Right ventricle myocardium superior (tissue), 1 donor: ENCODE measurements at places on chromosomes 5 and 9.

DNA sequence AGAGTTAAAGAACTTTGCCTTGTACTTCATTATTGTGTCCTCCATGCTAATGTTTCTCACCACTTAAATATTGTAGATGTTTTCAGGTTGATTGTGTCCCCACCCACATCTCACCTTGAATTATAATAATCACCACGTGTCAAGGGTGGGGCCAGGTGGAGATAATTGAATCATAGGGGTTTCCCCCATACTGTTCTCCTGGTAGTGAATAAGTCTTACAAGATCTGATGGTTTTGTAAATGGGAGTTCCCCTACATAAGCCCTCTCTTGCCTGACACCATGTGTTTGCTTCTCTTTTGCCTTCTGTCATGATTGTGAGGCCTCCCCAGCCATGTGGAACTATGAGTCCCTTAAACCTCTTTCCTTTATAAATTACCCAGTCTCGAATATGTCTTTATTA lies 248.3 kb downstream of the FBXL7 start:
- no peak for DNase-seq

DNA sequence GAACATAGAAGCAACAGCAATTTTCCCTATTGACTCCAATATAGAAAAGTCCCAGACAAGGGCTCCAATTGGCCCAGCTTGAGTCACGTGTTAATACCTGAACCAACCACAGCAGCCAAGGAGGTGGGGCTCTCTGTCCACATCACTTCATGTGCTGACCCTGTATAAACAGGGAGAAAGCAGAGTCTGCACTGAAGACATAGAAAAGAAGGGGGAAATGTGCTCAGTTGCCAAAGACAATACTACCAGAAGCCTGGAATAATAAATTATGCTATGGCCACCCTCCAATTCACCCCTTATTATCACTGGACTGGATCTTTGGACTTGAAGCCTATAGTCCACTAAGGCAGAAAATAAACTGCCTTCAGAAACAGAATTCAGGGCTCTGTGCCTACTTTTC lies 275.4 kb downstream of the EPB41L4A start:
- no peak for DNase-seq

DNA sequence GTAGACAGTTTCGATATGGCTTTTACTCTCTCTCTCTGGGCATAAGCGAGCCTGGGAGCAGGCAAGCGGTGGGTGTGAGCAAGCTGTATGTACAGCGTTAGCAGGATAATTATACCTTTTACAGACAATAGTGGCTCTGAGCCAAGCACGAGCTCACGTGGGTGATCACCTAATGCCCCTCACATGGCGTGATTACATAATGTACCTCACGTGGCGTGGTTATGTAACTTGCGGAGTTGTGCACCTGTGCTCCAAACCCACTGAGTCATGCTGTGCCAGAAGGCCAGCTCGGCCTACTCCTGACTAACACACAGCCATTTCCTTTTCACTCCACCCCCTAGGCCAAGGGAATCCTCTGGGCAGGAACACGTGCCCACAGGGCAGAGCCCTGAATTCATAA lies 797.2 kb downstream of the EFNA5 start:
- peak; percentile 36 for DNase-seq

DNA sequence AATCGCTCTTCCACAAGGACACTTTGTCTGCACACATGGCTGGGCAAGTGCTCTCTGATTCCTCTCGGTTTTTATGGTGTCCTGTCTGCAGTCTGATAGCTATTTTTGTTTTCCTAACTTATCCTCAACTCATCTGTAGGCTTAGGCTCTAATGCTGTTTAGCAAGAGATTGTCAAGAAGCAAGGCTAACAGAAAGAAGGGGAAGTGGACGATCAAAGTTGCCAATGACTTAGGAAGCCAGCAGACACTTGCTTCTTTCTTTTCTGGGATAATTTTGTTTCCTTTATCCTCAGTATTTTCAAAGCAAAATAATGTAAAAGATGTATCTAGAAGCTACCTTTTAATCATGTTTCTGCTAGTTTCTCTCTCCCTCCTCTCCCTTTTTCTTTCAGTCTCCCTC lies 130.7 kb downstream of the PRKACG start:
- DNase-seq = no peak

DNA sequence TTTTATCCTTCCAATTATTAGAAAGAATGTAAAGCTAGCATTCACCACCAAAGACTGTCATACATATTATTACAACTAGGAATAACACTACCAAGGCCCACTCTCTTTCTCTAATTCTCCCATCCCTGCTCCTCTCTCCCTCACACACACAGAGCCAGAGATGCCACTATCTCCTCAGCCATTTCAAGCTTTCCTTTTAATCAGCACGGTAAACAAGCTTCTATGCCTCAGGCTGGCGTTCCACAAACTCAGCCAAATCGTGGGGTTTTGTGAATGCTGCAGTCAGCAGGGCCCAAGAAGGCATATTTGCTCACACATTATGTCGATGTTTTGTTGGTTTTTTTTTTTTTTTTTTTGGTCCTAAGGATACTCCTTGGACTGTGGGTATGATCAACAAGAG lies 979.9 kb upstream of the DMAC1 start:
- DNase-seq = no peak

DNA sequence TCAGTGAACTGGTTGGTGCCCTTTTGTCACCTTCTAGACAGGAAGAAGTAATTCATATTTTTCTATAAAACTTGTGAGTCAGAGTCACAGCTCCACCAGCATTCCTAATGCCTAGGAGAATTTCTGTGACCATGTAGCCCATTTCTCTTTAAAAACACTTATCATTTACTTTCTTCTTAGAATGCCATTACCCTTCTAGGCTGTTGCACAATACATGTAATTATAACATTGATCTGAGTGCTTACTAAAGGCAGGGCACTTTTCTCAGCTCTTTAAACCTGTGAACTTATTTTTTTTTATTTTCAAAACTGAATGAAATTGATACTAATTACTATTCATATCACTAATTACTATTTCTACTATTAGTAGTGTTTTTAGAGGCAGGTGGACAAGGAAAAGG lies 373.7 kb downstream of the TLE4 start:
- no peak for DNase-seq

GRCh38 chr9:81902626-81903025 lies 25.6 kb upstream of the SPATA31D4 start:
- no peak for DNase-seq

GRCh38 chr9:69476016-69476415 lies 151.0 kb downstream of the ENTREP1 start:
- DNase-seq = no peak

DNA sequence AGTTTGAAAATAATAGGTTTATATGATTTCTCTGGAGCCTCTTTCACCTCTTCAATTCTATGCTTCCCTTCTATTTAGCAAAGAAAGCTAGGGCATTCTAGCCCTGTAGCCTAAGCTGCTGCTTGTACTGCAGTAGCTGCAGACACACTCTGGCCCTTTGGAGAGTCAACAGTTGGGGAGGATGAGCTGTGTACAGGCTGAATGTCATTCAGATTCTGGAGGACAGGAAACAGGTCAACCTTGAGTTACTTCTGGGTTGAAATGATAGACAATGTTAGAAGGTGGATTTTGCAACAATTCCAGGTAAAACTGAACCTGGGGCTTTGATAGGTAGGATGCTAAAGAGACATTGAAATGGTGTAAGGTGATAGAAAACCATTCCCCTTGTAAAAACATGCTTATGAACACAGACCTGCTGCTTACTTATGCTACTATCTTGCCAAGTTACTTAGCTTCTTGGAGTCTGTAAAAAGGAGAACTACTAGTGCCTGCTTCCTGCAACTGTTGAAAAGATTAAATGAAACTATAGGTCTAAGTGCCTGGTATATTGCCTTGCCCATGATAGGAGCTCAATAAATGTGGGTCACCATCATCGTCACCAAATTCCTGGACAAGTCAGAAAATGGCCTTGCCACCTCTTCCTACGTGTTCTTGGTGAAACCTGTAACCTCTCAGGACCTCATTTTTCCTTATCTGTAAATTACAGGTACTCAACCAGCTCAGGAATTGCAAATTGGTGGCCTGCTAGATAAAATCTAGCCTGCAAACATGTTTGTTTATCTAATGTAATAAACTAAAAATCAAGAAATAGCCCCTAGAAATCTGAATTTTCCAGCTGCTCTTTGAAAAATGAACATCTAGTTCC lies 83.7 kb downstream of the GALNT10 start:
- DNase-seq = no peak

GRCh38 chr9:69885474-69885929 lies 64.9 kb downstream of the CFAP95 start:
- DNase-seq = no peak

- DNase-seq = no peak
These were observed 33.6 kb downstream of the LRRTM2 start for GRCh38 chr5:138841531-138841930.

DNA sequence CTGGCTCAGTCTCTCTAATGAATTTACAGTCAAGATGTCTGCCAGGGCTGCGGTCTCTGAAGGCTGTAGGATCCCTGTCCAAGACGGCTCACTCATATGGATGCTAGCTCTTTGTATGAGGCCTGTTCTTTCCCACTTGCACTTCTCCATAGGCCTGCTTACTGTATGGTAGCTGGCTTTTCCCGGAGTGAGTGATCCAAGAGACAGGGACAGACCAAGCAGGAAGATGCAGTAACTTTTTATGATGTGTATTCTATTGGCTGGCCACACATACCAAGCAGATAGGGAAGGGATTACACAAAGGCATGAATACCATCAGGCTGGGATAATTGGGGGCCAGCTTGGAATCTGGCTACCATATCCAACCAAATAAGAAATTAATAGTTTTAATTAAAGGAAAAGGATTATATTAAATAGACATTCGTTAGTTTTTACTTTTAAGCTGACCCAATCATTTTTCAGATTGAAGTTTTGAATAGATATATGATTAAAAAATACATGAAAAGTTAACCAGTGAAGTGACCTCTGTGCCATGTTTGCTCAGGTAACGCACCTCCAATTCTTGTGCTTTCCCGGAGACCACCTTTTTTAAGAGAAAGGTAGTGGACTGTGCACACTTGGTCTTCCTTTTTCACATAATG lies 20.6 kb downstream of the NSD1 start:
- no peak for DNase-seq

- no peak for DNase-seq
These were observed 117.4 kb downstream of the SMARCA2 start for GRCh38 chr9:2132484-2133082.

DNA sequence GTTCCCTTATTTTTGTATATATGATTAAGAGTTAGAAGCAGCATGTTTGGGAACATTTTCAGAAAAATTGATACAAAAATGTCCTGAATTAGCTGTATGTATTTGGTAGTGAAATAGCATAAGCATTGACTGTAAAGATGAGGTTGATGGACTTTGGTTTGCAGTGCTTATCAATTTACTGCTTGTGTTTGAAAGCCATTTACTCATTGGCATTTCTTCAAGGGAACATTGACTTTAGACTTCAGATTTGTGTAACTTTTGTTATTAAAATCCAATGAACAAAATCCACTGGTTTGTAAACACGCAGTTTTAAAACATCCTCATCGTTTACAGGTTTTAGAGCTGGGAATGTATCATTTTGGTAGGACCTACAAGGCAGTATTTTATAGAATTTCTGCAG lies 61.3 kb downstream of the KDM4C start:
- no peak for DNase-seq

DNA sequence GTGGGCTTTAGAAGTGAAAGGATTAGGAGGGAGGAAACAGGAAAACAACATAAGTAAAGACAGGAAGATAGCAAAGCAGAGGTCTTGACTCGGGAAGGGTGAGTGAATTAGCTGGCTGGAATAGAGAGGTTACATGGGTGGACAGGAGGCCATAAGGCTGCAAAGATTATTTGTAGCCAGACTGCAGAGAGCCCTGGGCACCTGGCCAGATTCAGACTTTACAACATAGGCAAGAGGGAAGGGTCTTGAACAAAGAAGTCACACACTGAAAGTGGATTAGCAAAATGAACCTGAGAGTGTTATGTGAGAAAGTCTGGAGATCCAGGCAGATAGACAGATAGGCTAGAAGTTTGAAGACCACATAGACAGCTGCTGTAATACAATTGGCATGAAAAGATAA lies 29.7 kb upstream of the CER1 start:
- DNase-seq = no peak

DNA sequence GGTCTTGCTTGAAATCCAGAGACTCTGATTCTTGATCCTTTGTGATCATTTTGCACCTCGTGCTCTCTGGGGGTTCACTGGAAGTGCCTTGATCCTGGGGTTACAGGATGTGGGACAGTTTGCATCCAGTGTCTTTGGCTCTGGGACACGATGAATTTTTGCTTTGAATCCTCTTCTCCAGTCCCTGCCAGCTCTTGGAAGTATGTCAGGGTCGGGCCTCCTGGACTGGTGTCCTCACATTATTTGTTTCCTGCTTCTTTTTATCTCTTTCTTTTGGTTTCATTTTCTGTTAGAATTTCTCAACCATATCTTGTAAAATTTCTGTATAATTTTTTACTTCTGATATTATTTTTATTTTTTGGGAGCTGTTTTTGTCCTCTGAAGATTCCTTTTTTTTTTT lies 34.2 kb downstream of the SECISBP2 start:
- no peak for DNase-seq

GRCh38 chr9:31314241-31314640 lies 1070.2 kb upstream of the ACO1 start:
- no peak for DNase-seq

DNA sequence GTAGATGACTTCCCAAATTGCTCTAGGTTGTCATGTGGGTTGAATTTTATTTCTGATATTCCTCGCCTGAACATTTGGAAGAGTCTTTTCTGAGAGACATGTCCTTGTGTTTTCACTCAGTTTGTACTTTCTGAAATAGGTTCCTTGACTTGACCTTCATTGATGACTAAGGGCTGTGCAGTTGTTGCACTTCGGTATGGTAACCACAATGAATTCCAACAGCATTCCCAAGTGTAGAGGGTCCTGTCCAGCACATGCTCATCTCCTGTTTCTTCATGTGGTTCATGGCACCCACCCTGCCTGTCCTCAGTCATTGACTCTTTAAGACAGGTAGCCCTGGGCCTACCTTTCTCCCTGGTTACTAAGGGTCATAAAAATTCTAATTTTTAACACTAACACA lies 527.8 kb downstream of the MTRR start:
- no peak for DNase-seq

DNA sequence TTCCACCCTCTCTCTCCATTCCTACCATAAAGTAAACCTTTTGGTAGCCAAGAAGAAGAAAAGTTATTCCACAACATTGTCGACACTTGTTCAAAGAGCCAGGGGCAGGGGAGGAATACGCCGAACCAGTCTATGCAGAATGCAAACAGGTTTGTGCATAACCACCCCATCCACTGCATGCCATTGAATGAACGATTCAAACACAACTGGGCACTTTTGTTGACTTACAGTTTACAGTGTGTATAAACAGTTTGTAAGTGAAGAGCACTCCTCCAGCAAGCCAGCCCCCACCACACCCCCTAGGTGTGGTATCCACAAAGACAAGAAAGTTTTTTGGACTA lies 6.8 kb upstream of the S1PR3 start:
- DNase-seq = no peak

- no peak for DNase-seq
These were observed 923 bp downstream of the C5orf34 start for GRCh38 chr5:43514025-43514424.

DNA sequence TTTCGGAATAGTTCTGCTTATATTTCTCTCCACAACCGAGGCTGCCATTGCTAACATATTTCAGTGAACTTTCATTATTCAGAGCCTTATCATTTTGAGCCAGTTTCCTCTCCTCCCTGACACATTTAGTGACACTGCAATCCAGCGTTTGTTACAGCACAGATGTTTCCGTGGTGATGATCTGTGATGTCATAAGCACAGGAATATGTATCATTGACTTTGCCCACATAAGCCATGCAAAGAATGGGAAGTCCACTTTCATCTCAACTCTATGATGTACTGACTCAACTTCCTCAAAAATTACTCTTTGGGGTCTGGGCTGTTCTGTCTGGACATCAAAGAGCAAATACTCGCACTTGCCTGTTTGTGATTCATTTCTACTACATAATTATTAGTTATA lies 291.8 kb downstream of the EBF1 start:
- no peak for DNase-seq
